ENCODE measurements at places on chromosomes 12 and 14. TPM values are rescaled to one million over a fixed set of nuclear protein-coding genes. Genes with fewer than 3 reads are reported as not detected.

DNA sequence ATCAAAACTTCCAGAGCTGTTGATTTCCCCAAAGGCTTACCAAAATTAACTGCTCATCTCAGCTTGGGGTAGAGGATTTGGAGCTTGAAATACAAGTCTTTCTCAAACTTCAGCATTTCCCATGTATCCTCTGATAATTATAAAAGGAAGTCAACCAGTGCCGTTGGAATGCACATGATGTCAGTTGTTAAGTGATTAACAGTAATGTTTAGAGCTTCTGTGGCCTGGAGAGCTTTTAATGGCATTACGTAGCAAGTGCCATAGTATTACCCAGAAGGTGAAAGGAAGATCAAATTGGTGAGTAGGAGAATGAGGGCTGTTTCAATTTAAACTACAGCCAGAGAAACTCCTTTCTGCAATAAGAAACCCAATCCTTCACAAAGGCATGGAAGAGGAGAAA lies 62.5 kb upstream of the PTPRR start:
- no peak overlapping the region for H3K27ac ChIP-seq
- H3K4me3 ChIP-seq, result no peak overlapping the region
- no peaks in the 10 kb centered on the region for H3K36me3 ChIP-seq
- no peaks in the 10 kb centered on the region for H3K27me3 ChIP-seq

GRCh38 chr12:32159925-32160324 lies 53.3 kb downstream of the BICD1 start:
- no peaks in the 10 kb centered on the region for H3K36me3 ChIP-seq
- H3K4me3 ChIP-seq, result no peak overlapping the region
- no peak overlapping the region for H3K27ac ChIP-seq
- DNase-seq, result no peak
- no peaks in the 10 kb centered on the region for H3K4me1 ChIP-seq

DNA sequence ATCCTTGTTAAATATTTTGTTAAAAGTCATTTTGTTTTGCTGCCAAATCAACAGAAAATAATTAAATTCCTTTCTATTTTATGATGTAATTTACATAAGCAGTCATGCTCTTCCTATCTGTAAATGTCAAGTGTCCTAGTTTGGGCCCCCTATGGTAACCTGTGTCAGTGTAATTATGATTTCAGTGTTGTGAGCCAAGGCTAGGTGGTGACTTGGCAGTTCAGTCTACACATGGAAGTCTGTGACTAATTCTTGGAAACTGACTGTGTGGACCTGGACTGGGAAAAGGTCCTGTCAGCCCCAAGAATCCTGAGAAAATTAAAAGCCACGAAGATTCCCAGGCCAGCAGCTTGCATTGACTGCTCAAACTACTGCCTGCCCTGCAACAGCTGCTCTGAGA lies 371.0 kb downstream of the FUT8 start:
- no peaks in the 10 kb centered on the region for H3K36me3 ChIP-seq
- no peak overlapping the region for H3K27ac ChIP-seq
- H3K27me3 ChIP-seq, result no peaks in the 10 kb centered on the region
- no peak overlapping the region for H3K4me3 ChIP-seq
- no peak for DNase-seq

- no peak overlapping the region for H3K4me3 ChIP-seq
- H3K36me3 ChIP-seq, result no peaks in the 10 kb centered on the region
- DNase-seq, result no peak
- H3K27ac ChIP-seq, result no peak overlapping the region
Observed at GRCh38 chr14:69017706-69018105, 38.6 kb upstream of the ACTN1 start.

PRPH gene
- 0.39 TPM for total RNA-seq

Data from Panc1 (cell line).